ENCODE measurements at places on chromosomes 16 and 17.
A peak's percentile ranks its signal among the peaks of the same experiment; 100 is the strongest.

- no peak for DNase-seq
Measured at GRCh38 chr16:55471448-55472097, 7.4 kb upstream of the MMP2 start.

DNA sequence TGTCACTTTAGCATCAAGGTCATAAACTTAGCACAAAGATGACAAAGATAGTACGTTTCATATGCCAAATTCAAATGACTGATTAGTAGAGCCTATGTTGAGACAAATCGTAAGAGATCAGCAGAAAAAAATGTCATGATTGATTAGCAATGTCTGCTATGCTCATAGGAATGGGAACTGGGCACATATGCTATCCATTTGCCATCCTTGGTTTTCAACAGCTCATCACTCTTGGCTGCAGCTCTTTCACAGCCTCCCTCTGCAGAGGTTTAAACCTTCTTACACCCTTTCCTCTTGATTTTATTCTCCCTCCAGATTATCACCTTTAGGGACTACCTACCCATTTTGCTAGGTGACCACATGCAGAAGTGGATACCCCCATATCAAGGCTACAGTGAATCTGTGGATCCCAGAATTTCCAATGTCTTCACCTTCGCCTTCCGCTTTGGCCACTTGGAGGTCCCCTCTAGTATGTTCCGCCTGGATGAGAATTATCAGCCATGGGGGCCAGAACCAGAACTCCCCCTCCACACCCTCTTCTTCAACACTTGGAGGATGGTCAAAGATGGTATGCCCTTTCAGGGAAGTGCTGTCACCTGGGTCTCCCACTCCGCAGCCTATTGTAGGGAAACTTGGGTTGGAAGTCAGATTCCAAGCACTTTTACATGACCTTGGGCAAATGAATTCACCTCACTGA, 16.2 kb downstream of the MPO start:
- DNase-seq, result no peak

DNA sequence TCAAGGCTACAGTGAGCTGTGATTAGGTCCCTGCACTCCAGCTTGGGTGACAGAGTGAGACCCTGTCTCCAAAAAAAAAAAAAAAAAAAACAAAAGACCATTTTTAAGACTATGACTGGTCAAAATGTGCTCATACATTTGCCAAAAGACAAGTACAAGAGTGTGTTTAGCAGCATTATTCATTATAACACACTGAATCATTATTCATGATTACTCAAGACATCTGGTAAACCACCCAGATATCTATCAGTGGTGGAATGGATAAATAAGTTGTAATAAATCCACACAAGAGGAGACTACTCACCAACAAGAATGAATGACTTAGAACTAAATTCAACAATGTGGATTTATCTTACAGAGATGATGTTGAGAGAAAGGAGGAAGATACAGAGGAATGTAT, 716.3 kb downstream of the MAF start:
- no peak for DNase-seq

- DNase-seq, result no peak
Measured at GRCh38 chr17:39525801-39526506, 64.7 kb downstream of the CDK12 start.

- DNase-seq, result no peak
Measured at GRCh38 chr16:27779641-27780164, 229.8 kb downstream of the KATNIP start.

DNA sequence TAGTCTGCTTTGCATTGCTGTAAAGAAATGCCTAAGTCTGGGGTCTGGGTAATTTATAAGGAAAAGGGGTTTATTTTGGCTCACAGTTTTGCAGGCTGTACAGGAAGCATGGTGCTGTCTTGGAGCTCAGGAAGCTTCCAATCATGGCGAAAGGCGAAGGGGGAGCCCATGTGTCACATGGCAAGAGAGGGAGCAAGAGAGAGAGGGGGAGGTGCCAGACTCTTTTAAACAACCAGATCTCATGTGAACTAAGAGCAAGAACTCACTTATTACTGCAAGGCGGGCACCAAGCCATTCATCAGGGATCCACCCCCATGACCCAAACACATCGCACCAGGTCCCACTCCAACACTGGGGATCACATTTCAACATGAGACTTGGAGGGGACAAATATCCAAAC, 148.2 kb upstream of the HS3ST2 start:
- no peak for DNase-seq

DNA sequence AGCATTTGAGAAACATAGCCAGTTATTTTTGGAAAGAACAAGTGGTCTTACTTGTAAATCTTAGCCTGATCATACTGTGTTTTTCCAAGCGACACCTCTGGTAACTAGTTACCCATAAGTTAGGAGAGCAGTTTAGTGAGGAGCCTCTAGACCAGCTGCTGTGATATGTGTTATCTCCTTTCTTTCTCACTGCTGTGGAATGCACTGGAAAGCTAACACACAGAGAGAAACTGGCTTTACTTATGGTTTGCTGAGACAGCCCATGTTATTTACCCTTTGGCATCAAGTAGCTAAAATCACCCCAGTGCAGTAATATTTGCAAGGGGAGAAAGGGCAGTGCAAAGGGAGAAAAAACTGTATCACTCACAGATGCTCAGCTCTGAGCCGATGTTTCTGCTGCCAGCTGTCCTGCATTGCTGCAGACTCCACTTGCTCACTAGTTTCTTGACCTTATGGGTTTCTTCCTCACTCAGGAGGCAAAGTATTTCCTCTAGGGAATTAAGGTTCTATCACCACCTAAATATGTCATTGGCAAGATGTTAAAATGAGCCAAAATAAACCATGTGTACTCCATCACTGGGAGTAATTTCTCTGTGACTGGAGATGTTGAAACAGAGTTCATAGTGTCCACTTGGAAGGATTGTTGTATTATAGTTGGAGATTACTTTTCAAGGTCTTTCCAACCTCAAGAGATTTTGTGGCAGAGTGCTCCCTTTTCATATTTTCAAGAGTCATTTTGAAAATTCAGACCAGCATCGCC, 2.3 kb downstream of the RBFOX1 start:
- no peak for DNase-seq

- DNase-seq, result no peak
Measured at GRCh38 chr16:78499399-78499798, 399.9 kb downstream of the WWOX start.

DNA sequence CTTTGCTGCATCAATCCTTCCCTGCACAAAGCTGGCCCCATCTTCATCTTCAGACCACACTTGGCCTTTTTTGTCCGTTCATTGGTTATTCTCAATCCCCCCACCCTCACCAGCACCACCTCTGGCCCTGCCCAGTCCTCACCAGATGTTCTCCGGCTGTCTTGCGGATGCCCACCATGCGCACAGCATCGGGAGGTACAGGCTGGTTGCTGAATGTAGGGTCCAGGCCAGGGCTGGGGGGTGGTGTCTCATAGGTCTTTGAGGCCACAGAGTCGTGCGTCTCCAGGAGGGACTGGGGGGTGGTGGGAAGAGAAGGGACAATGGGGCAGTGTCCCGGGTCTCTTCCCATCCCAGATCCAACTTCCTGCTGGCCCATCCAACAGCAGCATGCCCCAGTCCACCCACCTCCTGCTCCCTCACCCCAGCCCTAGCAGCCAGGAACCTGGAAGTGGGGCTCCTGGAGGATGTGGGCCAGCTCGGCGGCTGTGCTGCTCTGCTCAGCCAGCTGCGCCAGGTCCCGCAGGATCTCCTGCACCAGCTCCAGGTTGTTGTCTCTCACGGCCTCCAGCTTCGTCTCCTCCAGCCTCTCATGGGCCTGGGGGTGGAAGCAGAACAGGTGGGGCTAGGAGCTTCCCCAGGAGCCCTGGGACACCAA, 24.4 kb downstream of the MPP2 start:
- no peak for DNase-seq

- no peak for DNase-seq
Measured at GRCh38 chr17:5210614-5211252, 19.1 kb upstream of the ZNF594 start.

DNA sequence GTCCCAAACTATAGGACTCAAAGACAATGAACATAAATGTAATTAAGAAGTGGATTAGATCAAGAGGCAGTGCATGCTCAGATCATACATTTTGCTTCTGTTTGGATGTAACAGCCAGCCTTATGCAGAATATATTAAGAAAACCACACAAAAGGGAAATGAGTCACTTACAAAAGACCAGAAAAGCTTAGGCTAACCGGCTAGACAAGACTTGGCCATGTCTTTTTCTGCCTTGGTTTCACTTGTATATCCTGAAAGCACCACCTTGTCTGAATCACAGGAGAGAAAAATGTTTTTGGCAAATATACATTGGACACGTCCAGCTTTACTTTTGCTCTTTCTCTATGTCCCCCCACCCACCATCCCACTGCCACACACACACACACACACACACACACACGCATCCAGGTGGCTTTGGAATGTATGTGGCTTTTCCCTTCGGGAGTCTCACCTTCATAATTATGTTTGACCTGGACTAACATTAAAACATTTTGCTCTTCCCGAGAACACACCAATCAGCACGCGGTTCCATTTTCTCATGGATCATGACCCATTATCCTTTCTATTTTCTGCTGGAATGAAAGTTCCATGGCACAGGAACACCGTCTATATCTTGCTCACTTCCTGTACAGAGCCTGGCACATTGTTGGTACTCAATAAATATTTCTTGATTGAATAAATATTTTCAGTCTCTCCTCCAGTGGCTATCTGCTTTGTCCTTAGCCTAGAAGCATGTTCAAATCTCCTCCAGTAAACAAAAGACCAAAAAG, 64.6 kb downstream of the CDK5R1 start:
- no peak for DNase-seq

DNA sequence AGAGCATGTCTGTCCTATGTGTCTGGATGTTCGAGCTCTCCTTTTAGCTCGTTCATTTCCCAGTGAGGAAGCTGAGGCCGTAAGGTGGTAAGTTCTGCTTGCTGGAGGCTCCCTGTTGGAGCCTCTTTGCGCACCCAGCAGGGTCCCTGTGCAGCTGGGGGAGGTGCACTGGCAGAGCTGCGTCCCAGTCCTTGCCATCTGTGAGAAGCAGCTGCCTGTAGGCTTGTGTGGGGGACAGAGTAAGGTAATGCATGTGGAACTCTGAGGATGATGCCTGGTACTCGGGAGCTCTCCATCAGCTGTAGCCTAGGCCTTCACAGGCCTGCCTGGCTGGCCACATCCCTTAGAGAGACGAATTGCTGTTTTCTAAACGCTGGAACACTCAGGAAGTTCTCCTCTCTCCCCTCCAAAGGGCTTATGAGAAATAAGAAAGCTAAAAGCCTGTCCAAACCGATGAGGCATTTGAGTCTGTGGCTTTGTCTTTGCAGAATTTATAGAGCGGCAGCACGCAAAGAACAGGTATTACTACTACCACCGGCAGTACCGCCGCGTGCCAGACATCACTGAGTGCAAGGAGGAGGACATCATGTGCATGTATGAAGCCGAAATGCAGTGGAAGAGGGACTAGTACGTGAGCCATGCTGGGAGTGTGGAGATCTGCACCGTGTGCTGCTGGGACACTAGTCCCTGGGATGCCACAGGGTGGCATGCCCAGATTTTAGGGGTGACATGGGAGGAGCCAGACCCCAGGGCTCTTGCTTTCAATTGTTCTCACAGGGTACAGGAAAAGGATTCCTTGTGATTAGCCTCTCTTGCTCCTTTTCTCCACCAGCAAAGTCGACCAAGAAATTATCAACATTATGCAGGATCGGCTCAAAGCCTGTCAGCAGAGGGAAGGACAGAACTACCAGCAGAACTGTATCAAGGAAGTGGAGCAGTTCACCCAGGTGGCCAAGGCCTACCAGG, 1.6 kb downstream of the NDUFB10 start:
- DNase-seq, result no peak

DNA sequence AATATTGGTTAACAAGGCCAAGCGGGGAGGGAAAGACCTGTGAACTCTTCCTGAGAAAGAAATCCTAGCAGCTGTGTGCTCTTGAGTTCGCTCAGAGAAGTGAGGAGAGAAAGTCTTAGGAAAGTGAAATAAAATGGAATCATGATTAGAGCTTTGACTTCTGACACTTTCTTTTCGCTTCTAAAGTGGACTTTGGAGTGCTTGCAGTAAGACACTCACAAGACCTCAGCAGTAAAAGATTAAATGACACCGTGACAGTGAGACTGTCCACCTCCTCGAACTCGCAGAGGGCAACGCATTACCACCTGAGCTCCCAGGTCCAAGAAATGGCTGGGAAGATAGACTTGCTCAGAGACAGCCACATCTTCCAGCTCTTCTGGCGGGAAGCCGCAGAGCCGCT, 71.2 kb downstream of the RNF213 start:
- no peak for DNase-seq

- DNase-seq, result no peak
Measured at GRCh38 chr17:78725448-78726021, 56.5 kb downstream of the CYTH1 start.

DNA sequence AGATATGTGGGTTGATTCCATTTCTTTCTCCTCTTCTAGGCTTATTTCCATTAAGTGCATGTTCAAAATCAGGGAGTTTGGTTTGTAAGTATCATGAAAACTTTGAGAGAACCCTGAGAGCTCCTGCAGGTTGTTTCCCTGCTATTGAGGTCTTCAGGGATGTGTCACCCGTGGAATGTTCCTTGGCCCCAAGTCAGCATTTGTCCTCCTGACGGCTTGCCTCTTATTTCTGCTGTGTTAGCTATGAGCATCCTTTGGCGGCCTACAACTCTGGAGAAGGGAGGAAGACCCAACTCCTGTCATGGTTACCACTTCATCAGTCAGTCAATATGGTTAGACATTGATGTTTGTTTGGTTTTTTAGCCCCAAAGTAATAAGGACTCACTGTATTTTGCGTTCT, 180.8 kb downstream of the FTO start:
- DNase-seq, result no peak

GRCh38 chr16:5031601-5032000, 2.1 kb downstream of the NAGPA start:
- no peak for DNase-seq

GRCh38 chr17:45739786-45740185, 44.3 kb upstream of the CRHR1 start:
- no peak for DNase-seq

GRCh38 chr17:83150369-83151055, 71.1 kb downstream of the METRNL start:
- no peak for DNase-seq

DNA sequence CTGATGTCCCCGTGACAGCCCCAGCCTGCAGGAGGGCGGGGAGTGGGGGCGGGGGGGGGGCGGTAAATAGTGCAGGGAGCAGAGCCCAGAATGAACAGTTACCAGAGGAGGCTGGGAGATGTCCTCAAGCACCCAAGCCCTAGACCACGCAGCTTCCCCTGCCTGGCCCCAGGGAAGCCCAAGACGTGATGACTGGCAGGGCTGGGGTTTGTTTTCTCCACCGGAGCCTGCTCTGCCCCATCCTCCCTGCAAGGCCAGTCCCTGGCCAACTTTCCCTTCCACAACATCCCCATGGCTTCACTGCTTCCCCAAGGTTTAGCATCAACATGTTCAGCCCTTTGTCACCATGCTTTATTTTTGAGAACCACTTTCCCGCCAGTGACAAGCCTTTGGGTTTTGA, 1.4 kb upstream of the BEAN1 start:
- peak; percentile 21 for DNase-seq

GRCh38 chr17:49748791-49749190, 15.1 kb downstream of the FAM117A start:
- DNase-seq, result no peak

GRCh38 chr17:49525831-49526741, 31.0 kb downstream of the NGFR start:
- DNase-seq, result peak; percentile 81

- no peak for DNase-seq
Measured at GRCh38 chr17:1783271-1783670, 21.4 kb downstream of the SERPINF1 start.

GRCh38 chr16:3188675-3188924, 596 bp downstream of the OR1F1 start:
- DNase-seq, result no peak
